Cardiac muscle cell (in vitro differentiated cells and primary cell): ENCODE measurements at places on chromosomes 5 and 9. TPM values are rescaled to one million over a fixed set of nuclear protein-coding genes. Genes with fewer than 3 reads are reported as not detected.

TAF11L5 gene
- total RNA-seq: not detected in 2 replicates

GRCh38 chr9:4537581-4537980 lies 47.3 kb downstream of the SLC1A1 start:
- no peak for DNase-seq

- DNase-seq: peak; percentile 38
These were observed 640.2 kb downstream of the CCDC171 start for GRCh38 chr9:16193066-16193465.

TEK gene
- 1.4 and 1.5 TPM in 2 replicates for total RNA-seq

GRCh38 chr9:16202221-16202620 lies 649.4 kb downstream of the CCDC171 start:
- DNase-seq: no peak

DNA sequence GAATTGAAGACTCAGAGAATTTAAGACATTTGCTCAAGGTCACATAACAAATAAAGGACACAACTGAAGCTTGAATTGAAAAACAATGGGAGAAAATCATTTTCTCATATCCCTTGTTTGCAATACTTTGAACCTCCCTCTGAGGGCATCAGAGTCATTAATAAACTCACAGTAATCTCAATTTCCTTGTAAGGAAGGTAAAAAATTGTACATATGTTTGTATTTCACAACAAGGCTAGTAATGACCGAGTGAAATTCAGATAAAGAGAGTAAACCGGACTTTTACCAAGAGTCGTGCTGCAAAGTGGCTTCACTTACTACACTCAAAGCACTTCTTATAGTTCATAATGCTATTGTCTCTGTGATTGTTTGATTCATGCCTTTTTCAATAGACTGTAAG lies 665.0 kb downstream of the NR2F1-AS1 start:
- no peak for DNase-seq

GRCh38 chr5:148825716-148826052 lies 727 bp upstream of the ADRB2 start:
- DNase-seq: no peak

GRCh38 chr5:158463938-158464337 lies 605.0 kb upstream of the CLINT1 start:
- DNase-seq: no peak

- no peak for DNase-seq
These were observed 158.6 kb upstream of the PPP1R26 start for GRCh38 chr9:135320943-135321342.

GFRA3 gene
- 0.39 and 0.53 TPM in 2 replicates for total RNA-seq

DNA sequence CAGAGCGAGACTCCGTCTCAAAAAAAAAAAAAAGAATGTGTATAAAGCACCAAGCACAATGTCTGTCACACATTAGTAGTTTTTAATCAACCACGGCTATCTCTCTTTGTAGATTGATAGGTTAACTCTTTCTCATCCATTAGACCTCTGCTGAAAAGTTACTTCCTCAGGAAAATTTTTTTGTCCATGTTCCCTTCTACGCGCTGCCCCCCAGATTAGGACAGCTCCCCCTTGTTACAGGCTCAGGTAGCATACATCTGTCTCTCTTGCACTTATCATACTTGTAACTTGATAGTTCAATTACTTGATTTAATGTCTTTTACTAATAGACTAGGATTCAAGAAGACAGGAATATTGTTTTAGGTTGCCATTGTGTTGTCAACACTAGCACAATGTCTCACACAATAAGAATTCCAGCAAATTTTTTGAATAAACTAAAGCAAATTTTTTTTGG lies 1.5 kb downstream of the SPDL1 start:
- DNase-seq: no peak

DNA sequence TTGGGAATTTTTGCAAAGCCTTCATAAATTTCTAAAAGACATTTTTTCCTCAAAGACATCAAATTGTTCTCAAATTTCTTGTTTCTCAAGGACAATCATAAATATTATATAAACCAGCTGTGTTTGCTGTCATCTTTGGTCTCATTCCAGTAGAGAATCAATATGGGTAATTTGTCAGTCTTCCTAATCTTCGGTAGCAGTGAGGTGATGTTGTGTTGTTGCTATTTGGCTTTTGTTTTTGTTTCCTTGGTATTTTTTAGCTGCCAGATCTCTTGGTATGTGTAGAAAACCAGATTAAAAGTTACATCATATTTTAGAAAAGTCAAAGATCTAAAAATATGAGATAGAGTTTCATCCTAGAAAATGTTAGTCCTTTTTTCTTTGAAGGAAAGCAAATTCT lies 87.5 kb downstream of the CAMK4 start:
- no peak for DNase-seq

DNA sequence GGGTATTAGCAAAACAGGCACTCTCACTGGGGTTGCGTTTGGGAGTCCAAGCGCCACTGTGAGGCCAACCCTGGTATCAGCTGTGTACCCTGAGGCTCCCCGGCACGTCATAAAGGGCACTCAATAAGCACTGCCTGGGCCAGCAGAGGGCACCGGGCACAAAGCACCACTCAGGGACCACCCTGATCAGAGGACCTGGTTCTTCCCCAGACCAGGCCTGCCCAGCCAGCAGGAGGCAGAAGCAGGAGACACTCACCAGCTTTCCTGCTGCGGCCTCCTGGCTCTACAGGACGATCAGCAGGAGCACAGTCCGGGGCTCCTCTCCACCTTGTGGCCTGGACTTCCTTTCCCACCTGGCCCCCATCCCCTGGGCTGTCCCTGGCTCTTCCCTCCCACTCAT lies 12.6 kb downstream of the MGAT1 start:
- DNase-seq: no peak

DNA sequence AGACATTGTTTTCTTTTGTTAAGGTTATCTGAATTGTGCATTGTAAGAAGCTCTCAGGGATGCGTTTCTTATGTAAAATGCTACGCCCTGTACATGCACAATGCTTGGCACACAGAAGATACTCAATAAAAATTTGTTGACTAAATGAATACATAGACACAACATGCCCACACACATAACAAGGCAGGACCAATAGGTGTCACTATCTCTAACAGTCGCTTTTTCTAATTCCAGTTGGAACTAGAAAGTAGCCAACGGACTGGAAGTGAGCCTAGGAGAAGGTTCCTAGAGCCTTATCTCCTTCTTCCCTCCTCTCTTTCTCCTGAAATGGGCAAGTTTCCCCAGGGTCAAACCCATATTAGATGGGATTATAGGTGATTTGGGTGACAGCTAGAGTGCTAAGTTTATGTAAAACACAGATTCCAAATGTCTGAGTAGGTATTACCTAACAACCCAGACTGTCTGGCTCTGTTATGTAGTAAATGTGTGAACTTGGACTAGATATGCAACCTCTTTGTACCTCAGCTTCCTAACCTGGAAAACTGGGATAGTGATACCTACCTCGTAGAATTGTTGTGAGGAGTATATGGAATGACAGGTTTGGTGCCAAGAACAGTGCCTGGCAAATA lies 603.0 kb downstream of the RAB3C start:
- DNase-seq: no peak

SH3PXD2B gene
- 19.7 and 27.6 TPM in 2 replicates for total RNA-seq

- DNase-seq: no peak
These were observed 81.6 kb downstream of the CYFIP2 start for GRCh38 chr5:157347301-157348048.

- no peak for DNase-seq
These were observed 539.6 kb downstream of the LRRC70 start for GRCh38 chr5:63118221-63118620.

GRCh38 chr5:55324815-55325418 lies 17.1 kb downstream of the MTREX start:
- DNase-seq: peak; percentile 75

DNA sequence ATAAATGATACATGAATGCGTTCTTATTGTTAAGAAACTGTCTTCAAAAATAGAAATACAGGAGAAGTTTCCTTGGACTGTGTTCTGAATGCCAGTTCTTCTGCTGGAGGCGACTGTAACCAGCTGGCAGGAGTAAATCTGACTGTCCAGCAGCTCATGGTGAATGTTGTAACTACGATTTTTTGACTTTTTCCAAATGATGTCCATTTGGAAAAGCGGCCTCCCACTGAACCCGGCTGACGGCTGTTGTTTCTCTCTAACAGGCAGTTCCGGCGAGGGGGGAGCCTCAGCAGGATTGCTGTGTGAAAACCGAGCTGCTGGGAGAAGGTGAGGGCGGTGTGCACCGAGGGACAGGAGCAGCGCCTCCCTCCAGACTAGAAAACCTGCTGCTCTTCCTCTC lies 91.9 kb downstream of the EHMT1 start:
- DNase-seq: peak; percentile 29

DNA sequence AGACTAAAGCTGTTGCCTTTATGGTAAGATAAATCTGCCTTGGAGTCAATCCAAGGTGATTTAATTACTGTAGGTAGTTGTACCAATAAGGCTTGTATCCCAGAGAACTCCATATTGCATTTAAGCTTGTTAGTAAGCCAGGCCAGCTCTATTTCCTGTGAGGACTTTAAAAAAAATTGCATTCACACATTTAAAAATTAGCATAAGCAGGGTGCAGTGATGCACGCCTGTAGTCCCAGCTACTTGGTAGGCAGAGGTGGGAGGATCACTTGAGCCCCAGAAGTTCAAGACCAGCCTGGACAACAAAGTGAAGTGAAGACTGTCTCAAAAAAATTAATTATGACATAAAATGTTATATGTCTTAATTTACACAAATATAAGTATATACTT lies 28.7 kb upstream of the ABL1 start:
- no peak for DNase-seq

LOX gene
- 3.5 and 4.6 TPM in 2 replicates for total RNA-seq

DNA sequence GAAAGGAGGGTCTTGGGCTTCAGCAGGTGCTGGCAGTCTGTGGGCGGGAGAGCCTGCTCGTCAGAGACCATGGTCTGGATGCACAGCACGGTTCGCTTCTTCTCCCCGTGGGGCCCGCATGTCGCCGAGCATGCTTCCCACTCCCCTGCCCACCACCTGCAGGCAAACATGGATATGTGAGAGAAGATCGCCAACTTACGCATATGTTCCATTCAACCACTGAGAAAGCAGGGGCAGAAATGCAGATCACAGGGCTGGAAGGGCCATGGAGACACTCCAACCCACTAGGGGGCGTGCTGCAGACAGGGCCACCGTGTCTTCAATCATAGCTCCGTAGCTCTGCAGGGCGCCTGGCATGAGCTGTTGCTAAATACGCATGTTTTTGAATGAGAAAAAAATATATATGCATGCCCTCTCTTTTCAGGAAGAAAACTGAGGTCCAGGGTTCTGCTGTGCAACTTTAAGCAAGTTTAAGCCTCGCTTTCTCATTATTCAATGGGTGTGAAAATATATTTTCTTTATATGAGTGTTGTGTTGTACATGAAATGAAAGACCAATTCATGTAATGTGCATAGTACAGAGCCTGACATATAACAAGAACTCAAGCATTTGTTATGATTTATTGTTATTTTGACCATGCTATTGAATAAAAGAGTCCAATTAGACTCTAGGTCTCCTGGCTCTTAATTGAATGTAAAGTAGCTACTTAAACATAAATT lies 148.0 kb downstream of the TARS1 start:
- DNase-seq: peak; percentile 46

TXNDC8 gene
- not detected in 2 replicates for total RNA-seq

CCL28 gene
- 0.07 TPM in 1 of 2 replicates, not detected in the other for total RNA-seq

SLCO6A1 gene
- total RNA-seq: not detected in 2 replicates

DNA sequence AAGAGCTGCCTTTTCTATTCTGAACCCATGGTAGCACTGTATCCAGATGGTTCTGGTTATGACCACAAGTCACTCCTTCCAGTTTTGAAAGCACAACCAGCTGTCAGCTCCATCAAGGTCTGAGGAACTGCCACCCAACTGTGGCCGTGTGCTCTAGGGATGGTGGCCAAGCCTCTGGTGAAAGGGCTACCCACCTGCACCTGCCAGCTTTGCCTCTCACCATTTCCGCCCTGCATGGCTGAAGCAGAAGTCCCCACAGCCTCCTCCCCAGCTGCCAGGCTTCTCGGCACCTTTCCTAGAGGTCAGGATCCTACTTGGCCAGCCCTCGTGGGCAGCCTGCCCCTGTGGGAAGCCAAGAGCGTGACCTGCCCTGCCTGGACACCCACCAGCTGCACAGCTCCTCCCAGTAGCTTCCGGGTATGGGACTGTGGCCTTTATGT lies 16.8 kb downstream of the SEMA5A start:
- DNase-seq: no peak

TLR4 gene
- 0.04 and 0.06 TPM in 2 replicates for total RNA-seq

- DNase-seq: no peak
These were observed 125.1 kb upstream of the SGCD start for GRCh38 chr5:156201788-156202403.

DNA sequence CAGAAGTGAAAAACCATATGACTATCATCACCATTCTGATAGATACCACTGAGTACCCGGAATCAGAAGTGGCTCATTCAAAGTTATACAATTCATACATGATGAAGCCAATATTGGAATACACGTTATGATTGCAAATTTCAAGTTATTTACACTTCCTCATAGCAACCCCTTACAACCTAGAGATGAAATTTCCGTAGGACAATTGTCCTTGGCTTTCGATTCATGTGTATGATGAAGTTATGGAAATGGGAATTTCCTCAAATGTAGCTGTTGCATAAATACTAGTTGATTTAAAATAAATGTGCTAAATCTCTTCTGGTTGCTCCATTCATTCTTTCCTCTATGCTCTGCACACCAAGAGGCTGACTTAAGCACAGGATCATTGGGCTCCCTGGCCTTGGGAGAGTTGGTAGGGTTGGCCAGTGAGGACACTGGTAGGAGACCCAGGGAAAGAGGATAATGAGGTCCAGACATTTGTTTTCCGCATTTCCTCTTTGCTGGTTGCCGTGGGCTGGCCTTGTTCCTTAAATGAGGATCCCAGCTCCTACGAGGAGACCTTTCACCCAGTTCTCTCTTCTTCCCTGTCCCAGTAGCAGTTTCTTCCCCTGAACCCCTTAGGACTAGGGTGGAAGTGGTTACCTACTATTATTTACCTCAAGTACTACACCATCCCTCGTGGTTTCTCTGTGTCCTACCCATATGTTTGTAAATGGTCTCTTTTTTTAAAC lies 90.3 kb downstream of the ZNF474 start:
- DNase-seq: no peak

KCNIP1 gene
- 0.09 TPM in 1 of 2 replicates, not detected in the other for total RNA-seq

- DNase-seq: no peak
These were observed 6.1 kb downstream of the FGF1 start for GRCh38 chr5:142679744-142680143.

- no peak for DNase-seq
These were observed 87.6 kb downstream of the MAMDC2 start for GRCh38 chr9:70131296-70131695.

DNA sequence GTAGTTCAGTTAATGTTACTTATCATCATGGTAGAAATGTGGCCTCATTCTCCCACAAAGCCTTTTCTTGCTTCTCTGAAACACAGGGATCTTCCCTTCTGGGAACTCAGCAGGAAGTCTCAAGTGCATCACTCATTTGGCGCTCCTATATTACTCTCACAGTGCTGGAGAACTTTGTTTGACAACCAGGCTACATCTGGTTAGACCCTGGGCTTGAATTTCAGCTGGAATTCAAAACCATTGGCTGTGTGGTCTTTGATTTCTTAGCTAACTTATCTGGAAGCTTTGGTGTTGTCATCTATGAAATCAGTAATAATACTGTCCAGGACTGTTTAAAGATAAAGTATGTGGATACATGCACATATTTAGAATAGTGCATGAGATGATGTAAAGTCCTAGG lies 1777.1 kb downstream of the MAT2B start:
- no peak for DNase-seq

- no peak for DNase-seq
These were observed 134.1 kb downstream of the TRPM6 start for GRCh38 chr9:74753650-74754049.

FNIP1 gene
- total RNA-seq: 13.6 and 24.4 TPM in 2 replicates
